ENCODE measurements at places on chromosomes 11 and 22.

DNA sequence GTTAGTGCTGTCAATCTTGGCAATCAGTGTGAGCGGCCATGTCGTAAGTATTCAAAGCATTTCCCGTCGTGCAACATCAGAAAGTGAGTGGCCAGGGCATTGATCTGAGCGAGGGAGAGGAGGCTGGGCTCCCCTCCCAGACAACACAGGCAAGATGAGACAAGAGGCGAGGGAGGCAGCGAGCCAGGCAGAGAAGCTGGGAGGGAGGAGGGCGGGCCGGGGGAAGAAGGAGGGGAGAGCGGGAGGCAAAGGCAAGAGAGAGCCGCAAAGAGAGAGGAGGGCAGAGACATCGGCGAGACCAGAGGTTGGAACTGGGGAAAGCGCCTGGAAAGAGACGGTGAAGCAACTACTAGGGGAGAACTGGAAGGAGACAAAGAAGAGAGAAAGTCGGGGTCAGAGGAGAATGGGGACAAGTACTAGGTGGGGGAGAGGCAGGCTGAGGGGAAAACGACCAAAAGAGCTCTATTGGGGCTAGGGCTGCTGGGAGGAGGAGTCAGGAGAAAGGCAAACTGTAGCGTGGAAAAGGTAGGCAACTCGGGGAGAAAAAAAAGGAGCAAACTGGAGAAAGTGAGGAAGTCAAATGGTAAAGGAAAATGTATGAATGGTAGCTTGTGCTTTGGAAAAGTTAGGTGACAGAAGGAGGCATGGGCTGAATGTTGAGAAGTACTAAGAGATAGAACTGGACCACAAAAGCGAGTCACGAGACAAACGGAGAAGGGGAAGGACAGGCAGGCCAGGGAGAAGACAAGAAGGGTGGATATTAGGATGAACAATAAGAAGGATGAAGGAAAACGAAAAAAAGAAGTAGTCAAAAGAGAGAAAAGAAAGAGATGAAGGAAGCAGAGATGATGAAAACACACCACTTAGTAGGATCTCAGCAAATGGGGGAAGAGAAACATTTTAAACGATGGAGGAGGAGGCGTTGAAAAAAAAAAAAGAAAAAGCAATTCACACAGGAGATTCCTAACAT, 130.5 kb upstream of the C11orf58 start:
- DNase-seq: no peak

GRCh38 chr11:32817181-32817851, 12.4 kb upstream of the PRRG4 start:
- no peak for DNase-seq

GRCh38 chr11:2975594-2975993, 16.5 kb downstream of the NAP1L4 start:
- DNase-seq: no peak

DNA sequence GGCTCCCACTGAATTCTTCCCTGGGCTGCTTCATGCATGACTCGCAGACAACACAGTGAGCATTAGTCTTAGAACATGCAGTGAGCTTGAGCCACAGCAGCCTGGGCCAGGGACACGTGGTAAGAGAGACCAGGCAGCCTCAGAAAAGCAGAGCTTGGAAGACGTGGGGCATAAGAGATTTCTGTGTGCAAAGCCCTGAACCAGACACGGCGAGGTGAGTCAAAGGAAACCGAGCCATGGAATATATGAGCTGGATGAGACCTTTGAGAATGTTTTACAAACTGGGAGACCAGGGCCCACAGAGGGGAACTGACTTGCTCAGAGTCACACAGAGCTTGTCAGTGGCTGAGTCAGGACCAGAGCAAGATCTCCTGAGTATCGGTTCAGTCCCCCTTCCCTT, 8.5 kb upstream of the FXYD6 start:
- no peak for DNase-seq

DNA sequence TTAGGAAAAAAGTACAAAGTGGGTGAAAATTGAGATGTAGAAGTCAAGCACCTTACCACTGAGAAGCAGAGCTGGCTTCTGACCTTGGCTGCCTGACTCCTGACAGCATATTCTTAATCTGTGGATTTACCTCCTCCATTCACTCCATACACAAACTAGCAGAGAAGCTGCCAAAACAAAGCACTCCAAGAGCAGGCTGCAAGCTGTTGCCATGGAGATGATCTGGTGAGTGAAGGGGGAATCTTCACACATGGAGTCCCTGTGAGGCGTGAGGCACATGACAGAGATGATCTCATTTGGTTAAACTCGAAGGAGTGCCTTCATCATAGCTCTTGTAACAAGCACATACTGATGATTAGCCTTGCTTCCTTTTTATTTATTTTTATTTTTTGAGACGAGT, 16.1 kb downstream of the COMMD9 start:
- DNase-seq: no peak

DNA sequence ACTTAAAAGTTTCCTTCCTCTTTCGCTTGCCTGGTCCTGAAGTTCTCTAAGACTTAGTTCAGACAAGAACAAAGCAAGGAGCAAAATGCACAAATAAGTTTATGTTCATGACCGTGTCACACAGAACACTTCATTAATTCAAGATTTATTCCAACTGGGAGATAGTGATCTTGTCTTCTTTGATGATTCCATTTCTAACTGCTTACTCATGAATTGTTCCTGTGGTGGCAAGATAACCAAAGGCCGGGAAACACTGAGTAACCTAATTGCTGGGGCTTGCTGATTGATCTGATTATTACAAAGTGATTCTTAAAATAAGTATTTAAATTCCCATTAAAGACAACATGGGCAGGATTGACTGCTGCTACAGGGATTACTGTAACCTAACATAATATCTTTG, 1462.9 kb upstream of the RAG2 start:
- DNase-seq: peak; percentile 39

GRCh38 chr22:45932071-45932470, 44.9 kb downstream of the WNT7B start:
- no peak for DNase-seq

DNA sequence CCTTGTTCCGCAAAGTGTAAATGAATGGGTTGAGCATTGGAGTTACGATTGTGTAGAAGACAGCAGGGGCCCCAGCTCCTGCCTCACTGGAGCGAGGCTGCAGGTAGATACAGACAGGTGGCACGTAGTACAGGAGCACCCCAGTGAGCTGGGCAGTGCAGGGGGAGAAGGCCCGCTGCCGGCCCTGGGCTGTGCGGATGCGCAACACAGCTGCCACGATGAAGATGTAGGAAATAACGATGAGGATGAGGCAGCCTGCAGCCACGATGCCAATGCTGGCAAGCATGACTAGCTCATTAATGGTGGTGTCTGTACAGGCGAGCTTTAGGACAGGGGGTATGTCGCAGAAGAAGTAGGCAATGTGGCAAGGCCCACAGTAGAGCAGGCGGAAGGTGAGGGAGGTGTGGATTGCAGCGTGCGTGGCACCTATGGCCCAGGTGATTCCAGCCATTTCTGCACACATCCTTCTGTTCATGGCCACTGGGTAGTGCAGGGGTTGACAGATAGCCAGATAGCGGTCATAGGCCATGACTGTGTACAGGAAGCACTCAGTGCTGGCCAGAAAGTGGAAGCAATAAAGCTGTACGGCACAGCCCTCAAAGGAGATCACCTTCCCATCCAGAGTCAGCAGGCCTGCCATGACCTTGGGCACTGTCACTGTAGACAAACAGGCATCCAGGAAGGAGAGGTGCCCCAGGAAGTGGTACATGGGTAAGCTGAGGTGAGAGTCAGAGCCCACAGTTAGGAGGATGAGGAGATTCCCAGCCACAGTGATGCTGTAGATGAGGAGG, 616 bp downstream of the OR10S1 start:
- no peak for DNase-seq

DNA sequence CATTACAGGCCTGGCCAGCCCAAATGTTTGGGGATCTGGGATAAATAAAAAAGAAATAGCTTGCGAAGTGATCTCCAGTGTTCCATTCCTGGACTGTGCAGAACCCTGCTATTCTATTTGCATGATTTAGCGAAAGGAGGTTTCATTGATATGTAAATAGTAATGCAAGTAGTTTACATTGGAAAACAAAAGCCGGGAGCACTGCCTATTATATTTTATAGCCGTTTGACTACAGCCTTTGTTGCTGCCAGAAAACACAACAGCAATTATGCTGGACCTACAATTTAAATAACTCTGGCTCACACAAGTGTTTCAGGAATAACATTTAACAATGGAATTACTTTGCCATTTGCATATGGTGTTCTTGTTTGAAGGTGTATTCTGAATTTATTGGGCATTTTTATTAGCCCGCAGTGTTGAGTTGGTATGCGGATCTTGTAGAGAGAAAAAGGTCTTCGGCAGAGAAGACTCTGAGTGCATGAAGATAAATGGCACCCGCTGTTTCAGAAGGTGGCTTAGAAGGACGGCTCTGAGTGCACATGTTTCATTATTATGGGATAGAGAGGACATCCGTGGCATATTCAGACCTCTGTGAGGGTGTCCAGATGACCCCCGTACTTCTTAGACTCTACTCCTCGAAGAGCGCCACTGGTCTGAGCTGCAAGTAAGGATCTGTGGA, 315.0 kb downstream of the BRD1 start:
- no peak for DNase-seq

DNA sequence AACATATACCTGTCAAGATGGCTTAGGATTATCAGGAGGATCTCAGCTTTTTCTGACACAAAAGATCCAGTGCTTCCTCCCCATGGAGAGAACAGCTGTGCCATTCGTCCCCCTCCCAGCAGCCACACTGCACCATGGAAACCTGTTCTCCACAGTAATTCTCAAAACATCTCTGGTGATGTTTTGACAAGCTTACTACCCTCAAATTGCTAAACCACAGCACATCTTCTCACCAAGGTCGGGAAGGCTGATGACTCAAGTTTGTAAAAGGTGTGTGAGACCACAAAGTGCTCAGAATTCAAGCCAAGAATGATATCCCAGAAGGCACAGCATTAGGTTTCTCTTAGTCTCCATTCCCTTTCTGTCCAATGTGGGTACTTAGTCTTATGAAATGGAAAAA, 3.9 kb upstream of the RAB38 start:
- DNase-seq: no peak

- DNase-seq: no peak
Observed at GRCh38 chr22:50529897-50530579, at the start of gene TYMP. Gene TYMP, minus strand, starts transcription at chr22:50530012. Its CDS starts 303 bp downstream, at chr22:50529709.

DNA sequence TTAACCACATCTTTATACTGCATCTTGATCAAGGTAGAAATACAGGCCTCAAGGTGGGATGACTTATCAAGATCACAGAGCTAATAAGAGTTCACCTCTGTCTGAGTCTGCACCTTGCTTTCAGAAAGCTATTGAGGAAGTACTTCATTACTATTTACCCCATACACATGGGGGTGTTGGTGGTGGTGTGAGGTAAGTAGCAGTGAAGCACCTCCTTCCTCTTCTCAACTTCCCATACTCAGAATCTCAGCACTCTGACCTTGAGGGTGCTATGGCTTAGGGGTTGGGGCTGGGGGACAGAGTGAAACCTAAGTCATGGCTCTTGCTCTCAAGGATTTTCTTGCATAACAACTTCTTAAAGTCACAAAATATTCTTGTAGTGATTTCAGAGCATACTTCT, 56.9 kb downstream of the ME3 start:
- DNase-seq: no peak

DNA sequence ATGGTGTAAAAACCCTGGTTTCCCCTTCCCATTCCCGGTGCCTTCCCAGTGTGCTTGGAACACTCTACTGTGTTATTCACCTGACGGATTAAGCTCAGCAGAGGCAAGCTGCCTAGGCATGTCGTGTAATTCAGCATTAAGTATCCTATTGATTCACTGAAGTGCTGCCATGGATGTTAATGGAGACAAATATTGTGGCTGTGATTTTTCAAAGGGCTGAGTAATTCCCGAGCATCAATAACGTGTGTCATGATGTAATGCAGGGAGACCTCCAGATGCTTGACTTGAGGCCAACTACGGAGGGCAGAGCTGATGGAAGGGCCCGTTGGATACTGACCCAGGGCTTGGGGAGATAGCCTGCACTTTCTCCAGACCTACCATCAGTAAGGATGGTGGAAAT, 269.0 kb downstream of the ST3GAL4 start:
- no peak for DNase-seq

- no peak for DNase-seq
Observed at GRCh38 chr11:93031386-93031785, 61.9 kb downstream of the MTNR1B start.

GRCh38 chr11:126545057-126545555, 189.6 kb downstream of the ST3GAL4 start:
- no peak for DNase-seq

GRCh38 chr11:90434858-90435257, 212.0 kb upstream of the CHORDC1 start:
- no peak for DNase-seq

- no peak for DNase-seq
Observed at GRCh38 chr11:19679952-19680828, 32.4 kb upstream of the NAV2 start.

DNA sequence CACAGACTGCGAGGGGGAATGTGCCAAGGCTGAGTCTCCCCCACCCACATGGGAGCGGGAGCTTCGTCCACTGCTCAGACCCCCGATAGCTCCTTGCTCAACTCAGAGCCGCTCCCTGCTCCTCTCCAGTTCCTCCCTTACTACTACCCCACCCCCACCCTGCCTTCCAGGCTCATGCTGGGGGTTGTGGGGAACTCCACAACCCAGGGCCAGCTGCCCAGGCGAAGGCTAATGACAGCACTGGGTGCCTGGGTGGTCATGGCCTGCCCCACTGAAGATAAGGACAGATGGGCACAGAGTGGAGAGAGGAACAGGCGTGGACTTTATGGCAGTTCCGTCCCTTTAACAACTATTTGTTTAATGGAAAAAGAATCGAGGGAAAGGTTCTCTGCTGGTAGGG, 73.7 kb downstream of the PDE2A start:
- no peak for DNase-seq

DNA sequence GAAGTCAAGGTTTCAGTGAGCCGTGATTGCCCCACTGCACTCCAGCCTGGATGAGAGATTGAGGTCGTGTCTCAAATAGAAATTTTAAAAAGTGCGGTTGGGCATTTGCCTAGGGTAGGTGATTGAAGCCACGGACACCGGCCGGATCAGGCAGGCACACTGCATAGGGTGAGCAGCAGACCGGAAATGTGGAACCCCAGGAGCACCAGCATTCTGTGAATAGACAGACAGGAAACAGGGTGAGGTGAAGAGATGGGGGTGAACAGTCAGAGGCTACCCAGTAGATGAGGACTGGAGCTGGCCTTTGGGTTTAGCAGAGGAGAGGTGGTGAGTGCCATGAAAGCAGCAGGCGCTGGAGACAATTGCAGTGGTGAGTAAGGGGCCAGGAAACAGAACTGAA, 43.5 kb downstream of the PPFIA1 start:
- no peak for DNase-seq

DNA sequence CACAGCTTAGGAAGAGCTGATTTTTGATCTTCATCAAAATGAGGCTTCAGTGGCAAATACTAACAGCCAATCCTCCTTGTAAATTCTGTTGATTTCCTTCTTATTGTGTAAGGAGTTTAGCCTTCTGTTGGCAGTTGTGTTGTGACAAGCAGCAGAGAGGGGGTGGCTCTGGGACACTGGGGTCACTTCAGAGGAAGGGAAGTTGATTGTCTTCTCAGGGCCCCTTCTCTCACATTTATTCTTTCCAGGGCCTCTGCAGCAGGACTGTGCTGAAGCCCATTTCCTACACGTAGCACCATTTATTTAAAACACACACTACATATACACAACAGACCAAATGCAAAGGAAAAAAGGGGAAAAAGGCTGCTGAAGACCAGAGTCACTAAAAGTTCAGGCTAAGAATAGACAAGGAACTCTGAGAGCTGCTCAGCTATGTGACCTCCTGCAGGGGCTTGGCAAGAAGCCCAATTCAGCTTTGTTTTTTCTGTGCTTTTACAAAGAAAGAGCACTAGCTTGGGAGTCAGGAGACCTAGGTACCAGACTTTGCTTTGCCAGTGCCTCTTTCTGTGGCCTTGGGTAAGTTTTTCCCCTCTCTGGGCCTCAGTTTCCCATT, 28.3 kb upstream of the UPB1 start:
- no peak for DNase-seq

Data from CMK (cell line).